Left cardiac atrium (tissue), 4 donors: ENCODE measurements at places on chromosomes 1 and 21.
A peak's percentile ranks its signal among the peaks of the same experiment; 100 is the strongest.

- DNase-seq: peak; percentile 40
Observed at GRCh38 chr21:37060296-37060695, 12.6 kb downstream of the PIGP start.

DNA sequence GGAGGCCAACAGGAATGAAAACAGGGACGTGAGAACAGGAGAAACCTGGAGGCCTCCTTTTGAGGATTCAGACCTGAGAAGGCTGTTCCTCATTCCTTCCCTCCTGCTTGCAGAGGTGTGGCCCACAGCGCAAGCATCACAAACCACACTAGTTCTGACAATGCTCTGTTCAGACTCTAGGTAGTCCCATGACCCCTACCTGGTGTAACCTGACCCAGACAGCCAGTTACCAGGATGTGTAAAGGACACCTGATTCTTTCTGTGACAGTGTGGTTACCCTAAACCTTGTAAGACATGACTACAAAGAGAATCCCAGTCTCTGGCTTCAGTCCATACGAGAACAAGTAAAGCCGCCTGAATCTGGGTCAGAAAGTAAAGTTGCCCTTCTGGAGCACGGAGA is 3.2 kb downstream of the MECR start:
- DNase-seq: no peak

DNA sequence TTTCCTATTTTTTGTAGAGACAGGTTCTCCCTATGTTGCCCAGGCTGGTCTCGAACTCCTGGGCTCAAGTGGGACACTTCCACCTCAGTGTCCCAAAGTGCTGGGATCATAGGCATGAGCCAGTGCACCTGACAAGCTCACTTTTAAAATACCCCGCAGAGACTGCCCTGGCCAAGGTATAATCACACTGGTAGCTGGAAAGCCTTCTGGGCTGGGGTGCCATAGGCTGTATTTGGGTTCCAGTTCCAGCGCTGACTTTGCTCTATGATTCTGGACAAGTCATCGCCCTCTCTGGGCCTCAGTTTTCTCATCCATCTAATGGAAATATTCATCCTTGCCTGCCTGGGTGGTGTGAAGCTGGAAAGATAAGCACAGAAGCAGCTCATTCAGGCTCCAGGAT is 10.4 kb downstream of the LDLRAD1 start:
- DNase-seq: no peak

- peak; percentile 37 for DNase-seq
Observed at GRCh38 chr1:224168859-224169380, 14.1 kb upstream of the DEGS1 start.

GRCh38 chr1:27525296-27526272 is 35.6 kb upstream of the WASF2 start:
- DNase-seq: peak; percentile 83

DNA sequence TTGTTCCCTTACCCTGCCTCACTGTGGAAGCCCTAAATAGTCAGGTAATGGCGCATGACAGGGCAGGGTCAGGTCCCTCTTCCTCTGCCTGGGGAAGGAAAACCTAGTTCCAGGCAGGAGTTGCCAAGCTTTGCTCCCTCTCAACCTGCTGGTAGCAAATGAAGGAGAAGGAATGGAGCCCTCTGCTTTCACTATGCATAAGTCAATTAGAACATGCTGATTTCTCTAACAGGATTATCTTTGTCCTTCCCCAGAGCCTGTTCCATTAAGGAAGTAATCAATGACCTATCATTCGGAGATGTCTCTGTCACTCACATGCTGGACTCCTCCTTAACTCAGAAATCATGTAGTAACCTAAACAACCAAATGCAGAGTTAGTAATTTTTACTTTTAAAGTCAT is 161.8 kb upstream of the NFIA start:
- no peak for DNase-seq

- DNase-seq: no peak
Observed at GRCh38 chr1:230431527-230431926, 5.4 kb upstream of the PGBD5 start.

DNA sequence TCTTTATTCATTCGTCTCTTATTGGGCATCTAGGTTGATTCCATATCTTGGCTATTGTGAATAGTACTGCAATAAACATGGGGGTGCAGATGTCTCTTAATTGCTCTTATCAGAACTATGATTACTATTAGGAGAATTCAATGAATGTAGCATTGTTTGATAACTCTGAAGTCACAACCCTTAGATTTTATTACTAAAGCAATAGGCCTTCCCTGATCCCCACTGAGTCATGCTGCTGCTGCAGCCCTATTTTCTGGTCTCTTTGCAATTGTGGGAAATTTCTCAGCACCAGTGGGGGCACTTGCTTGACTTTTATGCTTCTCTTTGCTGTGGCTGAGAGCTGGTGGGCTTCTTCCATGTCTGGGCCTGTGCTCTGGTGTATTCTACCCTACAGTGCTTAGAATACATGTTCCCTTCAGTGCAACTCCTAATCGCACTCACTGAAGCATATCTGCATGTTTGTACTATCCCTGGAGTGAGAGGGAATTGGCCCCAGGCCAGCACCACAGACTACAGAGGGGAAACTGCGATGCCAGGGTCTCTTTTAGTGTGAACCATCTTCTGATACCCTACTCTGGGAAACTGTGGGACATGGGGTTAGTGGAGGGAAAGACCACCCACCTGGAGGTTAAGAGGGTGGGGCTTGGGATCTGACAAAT is 52.2 kb upstream of the ROR1 start:
- DNase-seq: no peak

DNA sequence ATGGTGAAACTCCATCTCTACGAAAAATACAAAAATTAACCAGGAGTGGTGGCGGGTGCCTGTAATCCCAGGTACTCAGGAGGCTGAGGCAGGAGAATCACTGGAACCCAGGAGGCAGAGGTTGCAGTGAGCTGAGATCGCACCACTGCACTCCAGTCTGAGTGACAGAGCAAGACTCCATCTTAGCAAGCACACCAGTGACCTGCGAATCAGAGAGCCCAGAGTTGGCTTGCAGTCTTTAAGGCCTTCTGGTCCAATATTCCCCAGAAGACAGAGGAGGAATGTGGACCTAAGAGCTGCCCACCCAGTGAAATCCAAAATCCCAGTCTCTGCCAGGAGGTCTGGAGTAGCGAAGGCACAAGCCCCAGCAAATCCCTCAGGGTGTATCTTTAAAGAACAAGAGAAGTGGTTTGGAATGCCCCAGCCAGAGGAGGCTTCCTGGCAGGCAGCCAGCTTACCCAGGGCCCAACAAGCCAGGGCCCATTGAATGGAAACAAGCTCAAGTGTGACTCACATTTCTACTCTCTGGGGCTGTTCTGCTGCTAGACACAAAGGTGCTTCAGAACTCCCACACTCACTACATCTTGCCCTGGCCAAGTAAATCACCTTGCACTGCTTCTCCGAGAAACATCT is 23.9 kb downstream of the GPR161 start:
- no peak for DNase-seq

GRCh38 chr21:21682172-21682571 is 684.0 kb downstream of the NCAM2 start:
- no peak for DNase-seq
